ENCODE measurements at places on chromosomes 7 and 10.

- no peak for DNase-seq
These were observed 310.5 kb upstream of the HGF start for GRCh38 chr7:82080254-82080927.

DNA sequence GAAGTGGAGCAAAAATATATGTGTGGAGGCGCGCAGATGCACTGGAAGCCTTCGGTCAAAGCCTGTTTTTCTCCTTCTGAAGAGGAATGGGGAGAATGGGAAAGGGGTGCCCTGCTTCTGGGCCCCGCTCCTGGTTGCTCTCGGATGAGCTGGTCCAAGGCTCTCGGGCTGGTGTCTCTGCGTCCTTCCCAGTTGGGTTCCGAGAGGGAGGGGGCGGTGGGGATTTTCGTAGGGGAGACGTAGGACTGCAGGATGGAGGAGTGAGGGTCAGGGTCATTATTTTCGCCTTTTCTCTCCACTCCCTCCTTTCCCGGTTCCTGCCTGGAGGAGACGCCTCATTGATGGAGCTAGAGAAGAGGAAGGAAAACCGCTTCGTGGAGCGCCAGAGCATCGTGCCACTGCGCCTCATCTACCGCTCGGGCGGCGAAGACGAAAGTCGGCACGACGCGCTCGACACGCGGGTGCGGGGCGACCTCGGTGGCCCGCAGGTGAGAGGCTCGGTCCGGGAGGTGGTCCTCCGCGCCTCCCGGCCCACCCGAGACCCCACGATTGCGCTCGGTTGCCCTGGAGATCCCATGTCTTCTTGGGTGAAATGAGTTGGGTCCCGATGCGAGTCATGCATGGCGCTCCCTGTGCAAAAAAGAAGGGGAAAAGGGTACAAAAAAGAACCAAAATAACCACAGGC lies 790 bp downstream of the ADAM22 start:
- peak; percentile 67 for DNase-seq

- DNase-seq: no peak
These were observed 69.3 kb downstream of the MTERF1 start for GRCh38 chr7:91811236-91811635.

GRCh38 chr7:29270594-29271318 lies 76.2 kb downstream of the CHN2 start:
- no peak for DNase-seq

DNA sequence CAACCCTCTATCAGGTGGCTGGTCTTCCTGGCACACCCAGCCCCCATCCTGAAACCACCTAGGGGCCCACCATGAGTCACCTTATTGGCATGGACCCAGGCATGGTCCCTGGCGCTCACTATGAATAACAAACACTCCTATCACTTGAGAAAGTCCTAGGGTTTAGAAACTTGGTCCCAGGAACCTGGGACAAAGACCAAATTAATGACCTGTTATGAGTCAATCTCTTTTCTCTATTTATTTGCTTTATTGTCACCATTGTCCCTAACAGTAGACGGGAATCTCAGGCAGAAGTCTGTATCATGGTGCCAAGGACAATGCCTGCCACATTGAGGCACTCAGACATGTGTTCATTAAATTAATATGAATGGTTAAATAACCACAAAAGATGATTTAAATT lies 599.6 kb upstream of the C7orf33 start:
- no peak for DNase-seq

- DNase-seq: no peak
These were observed 10.4 kb upstream of the FAS start for GRCh38 chr10:88980247-88980646.

DNA sequence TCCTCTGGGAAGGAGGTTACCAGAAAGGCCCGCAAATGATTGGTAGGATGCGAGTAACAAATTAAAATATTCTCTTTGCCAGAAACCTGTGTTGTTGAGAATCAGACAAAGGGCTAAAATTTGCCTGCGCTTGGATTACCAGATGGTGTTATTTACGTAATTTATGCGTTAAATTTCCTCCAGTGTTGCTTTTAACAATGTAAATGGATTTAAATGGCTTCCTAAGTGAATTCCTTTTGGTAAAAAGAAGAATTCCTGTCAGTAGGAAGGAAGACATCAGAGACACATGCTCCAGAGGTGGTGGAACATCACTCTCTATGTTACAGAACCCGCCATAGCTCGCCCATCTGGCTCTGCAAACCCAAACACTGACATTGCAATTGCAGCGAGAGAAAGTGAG lies 520.6 kb downstream of the GALNT17 start:
- DNase-seq: no peak
